ENCODE measurements at places on chromosomes 6 and 20. TPM values are rescaled to one million over a fixed set of nuclear protein-coding genes. Genes with fewer than 3 reads are reported as not detected.

GRCh38 chr6:116924245-116924644 is 47.2 kb downstream of the RFX6 start:
- DNase-seq = no peak

DNA sequence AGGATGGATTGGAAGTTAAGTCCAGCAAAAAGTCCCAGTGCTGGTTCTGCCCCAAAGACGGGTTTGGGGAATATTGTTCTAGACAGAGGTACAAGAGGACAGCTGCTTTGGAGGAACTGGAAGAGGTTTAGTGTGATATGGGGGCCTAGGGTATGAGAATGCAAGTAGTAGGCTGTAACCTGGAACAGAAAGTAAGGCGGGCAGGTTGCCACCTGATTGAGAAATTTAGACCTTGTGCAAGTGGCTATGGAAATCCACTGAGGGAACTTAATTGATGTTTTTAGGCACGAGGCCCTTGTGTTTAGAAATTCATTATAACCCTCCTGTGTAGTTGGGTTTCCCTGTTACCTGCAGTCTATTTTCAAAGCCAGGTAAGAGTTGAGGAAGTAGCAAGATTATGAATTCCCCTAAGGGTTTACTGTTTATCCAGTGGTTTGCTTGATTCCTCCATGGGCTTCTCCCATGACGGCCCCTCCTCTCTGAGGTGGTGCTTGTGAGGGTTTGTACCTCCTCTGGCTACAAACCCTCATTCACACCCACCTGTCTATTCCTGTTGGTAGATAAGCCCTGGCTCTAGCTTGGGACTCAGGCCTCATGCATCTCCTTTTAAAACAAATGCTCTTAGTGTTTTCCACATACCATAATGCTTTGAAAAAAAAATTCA is 42.0 kb upstream of the BCAS1 start:
- no peak for DNase-seq

Gene DYNLT2
- polyA plus RNA-seq = 0.67 TPM

DNA sequence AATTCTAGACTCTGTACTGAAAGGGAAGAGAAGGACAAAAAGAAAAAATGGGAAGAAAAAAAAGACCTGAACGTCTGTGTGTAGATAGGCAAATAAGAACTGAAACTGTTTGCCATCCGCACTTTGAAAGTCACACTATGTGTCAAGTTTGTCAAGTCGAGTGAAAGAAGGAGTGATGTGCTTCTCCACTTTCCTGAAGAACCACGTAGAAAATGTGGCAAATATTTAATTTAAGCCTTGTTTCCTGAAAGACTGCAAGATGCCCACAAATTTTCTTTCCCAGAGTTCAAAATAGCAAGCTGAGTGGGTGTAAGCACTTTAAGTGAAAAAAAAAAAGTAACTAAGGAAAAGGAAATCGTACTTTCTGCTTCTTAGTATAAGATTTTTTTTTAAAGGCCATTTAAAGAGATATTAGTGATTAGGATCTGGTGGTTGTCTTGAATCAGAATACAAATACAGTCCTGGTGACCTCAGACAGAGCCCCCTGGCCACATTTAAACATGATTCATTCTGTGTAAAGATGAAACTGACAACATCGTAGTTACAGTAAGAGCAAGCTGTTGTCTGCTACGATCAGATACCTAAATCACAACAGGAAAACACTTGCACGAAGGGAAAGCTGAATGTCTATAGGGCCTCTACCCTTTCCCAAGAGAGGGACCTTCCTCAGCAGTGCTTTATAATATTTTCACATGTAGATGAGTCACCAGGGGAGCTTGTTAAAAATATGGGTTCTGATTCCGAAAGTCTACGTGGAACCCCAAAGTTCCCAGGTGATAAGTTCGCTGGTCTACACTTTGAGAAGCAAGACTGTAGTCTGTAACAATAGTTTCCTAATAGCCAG is 102.3 kb downstream of the HIVEP2 start:
- DNase-seq = no peak

DNA sequence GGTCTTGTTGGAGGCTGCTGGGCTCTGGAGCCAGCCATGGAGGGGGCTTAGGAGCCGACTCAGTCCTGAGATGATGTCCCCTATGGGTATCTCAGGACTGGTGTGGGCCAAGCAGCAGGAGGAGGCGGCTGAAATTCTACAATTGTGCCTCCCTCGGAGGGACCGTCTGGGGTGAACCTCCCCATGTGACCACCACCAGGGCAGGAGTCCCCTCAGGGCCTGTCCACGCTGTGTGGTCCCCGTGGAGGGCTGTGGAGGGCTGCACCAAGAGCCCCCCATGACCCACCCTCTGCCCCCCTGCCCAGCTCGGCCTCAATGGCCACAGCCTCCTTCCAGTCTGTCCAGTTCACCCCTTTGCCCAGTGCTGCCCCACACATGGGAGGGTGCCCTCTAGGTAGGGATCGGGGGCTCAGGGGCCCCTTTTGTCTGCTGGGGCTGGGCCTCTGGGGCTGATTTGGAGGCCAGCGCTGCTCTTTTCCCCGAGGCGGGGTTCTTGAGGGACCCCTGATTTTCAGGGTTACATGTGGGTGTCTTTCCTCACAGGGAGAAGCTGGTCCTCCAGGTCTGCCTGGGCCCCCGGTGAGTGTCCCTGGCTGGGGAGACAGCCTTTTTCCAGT is 1.2 kb downstream of the COL9A3 start:
- no peak for DNase-seq

GRCh38 chr6:2296781-2297180 is 51.4 kb upstream of the GMDS start:
- no peak for DNase-seq

Gene BPI
- not detected for polyA plus RNA-seq

GRCh38 chr6:28758046-28758817 is 165.6 kb downstream of the TRIM27 start:
- no peak for DNase-seq

- no peak for DNase-seq
Observed at GRCh38 chr6:7087066-7087465, 20.7 kb upstream of the RREB1 start.

DNA sequence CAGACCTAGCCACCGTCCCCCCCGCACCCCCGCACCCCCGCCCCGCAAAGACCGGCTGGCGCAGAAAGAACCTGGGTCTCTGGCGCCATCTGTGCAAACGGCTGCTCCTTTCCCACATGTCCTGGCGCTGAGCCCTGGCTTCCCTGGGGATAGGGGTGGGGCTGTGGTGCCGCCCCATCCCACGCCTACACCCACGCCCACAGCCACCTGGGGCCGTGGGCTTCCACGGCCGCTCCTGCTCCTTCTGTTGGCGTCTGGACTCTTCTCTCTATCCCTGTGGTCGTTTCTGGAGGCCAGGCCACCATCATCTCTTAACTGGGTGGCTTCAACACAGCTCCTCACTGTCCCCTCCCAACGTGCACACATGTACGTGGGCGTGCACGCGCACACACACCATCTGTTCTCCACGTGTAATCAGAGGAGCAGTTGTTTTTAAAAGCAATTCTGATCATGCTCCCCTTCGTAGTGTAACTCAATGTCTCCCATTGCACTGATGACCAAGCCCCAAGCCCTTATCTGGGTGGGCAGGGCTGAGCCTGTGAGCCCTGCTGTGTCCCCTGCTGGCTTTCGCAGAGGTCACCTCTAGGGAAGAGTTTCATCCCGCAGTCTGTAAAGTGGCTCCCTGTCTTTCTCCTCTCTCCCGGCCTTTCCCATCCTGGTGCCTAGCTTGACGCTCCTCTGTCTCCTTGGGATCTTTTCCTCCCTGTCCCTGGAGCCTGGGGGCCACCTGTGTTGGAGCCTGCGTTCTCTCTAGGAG is 31.9 kb upstream of the FAM83D start:
- no peak for DNase-seq

DNA sequence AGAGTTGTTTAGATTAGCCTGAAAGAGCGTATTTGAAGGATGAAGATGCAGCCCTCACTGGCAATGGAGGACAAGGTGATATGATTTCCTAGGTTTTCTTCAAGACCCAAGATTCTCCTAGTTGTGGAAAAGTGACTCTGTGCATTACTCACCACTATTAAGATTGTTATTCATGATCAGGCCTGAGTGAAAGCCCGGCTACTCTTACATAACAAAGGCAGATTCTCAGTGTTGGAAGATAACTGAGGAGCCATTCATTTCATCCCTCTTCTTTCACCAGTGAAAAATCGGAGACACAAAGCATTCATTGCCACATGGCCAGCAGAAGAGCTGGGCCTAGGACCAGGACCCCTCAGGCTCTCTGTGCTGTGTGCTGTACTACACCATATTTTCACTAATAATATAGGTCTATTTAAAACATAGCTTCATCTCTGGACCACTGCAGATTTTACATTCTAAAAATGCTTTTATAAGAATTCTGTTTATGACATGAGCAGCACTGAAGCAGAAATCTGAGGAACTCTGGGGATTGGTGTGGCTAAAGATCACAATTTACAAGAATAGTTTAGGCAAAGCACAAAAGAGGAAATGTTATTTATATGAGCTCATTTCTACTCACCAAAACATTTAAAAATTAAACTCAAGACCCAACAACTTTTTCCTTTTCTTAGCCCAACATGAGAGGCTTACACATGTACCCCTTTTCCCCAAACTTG is 181.9 kb upstream of the CCN2 start:
- no peak for DNase-seq

DNA sequence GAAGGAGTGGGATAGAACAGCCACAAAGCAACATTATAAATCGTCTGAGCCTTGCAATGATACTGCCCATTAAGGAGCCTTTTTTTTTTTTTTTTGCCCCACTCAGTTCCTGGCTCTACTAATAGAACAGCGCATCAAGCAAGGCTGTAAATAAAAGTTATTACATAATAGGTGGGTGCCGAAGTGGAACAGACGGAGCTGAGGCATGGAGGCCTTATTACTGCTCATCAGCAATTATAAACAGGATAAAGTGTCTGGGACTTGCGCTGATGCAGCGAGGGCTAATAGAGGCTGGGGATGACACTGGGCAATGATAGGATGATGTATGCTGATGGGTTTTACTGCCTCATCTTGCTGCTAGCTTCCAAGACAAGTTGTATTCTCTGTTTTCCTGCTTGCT is 272.1 kb downstream of the ZFAND3 start:
- DNase-seq = no peak

Gene MAK
- polyA plus RNA-seq = 0.04 TPM

DNA sequence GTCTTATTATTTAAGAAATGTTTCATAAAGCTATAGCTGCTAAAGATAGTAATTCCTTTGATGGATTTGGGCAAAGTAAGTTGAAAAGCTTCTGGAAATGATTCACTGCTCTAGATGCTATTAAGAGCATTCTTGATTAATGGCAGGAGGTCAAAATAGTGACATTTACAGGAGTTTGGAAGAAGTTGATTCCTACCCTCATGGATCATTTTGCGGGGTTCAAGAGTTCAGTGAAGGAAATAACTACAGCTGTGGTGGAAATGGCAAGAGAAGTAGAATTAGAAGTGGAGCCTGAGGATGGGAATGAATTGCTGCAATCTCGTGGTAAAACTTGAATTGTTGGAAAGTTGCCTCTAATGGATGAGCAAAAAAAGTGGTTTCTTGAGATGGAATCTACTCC is 316.1 kb downstream of the UTRN start:
- DNase-seq = no peak

DNA sequence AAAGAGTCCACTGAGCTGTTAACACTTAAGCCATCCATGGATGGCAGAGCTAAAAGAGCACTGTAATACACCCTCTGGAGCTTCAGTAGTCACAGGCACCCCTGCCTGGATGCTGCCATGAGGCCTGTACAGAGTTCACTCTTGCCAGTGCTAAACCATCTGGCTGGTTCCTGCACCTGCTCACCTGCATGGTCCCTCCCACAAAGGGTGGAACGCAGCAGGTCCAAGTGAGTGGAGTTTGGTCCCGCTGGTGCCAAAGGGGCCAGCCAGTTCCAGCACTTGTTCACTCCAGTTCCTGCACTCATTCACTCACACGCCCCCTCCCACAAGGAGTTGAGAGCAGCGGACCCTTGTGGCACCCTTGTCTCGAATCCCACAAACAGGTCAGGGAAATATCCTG is 503.5 kb downstream of the HACE1 start:
- DNase-seq = no peak

Gene HLA-DQA2
- polyA plus RNA-seq = not detected

DNA sequence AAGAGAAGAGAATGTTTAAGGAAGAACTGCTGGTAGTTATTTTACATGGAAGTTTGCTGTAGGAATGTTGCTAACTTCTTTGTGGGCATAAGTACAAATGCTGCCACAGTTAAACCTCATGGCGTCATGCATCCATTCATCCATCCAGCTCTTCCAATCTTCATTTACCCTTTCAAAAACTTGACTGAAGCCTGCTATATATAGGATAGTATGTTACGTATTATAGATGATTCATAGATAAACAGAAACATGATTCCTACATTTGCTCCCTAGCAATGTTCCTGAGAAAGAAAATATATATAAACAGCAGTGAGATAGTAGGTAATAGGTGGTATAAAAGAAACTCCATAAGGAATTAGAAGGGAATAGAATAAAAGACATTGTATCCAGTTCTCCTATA is 93.7 kb downstream of the NDUFAF5 start:
- DNase-seq = no peak

Gene CDSN
- 0.15 TPM for polyA plus RNA-seq

DNA sequence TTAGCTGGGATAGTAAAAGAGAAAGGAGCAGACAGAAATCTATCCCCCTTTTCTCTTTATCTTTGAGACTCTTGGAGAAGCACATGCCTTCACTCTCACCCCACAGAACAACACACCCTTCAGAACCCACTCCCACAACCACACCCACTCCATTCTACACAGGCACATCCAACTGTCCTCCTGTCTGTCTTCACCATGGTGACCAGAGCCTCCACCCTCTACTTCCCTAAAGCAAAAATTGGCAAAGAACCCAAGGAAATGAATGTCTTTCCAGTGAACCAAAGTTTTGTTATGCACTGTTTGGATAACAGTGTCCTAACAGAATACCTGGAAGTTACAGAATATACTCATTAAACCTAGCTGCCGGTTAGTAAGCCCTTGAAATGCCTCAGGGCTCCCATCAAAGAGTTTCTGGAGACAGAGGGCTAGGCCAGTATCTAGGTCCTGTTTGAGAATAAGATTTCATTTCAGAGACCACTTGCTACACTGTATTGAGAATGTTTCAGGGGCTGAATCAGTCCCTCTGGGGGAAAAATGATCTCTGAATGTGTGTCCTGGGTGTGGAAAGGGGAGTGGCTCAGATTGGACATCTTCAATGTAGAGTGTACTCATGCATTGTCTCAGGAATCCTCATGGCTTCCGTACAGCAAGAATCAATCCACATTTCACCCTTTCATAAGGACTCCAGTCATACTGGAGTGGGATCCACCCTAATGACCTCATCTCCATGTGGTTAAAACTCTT is 101.1 kb downstream of the LY86 start:
- no peak for DNase-seq

DNA sequence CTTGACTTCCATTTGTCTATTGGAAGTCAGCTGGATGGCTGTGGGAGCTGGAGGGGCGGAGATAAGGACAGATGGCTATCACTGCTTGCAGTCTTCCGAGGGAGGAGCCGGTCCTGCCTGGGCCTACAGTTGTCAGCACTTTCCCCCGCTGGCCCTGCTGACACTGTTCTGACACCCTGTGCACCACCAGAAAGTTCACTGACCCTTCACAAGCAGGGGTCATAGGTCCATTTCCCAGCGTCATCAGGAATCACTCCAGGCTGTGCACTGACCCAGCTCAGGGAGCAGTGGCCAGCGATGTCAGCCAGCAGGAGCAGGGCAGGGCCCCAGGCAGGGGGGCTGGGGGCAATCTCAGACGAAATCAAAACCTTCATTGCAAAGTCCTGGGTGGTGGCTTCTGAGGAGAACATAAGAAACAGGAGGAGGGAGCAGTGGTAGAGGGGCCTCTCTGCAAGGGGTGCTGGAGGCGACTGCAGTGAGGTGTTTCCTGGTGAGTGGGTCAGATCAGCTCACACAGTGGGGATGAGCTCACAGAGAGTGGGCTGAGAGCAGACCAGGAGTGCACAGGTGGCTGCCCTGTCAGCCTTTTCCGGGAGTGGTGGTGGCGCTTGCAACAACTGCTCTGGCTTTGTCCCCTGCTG is 26.5 kb upstream of the PLEKHG1 start:
- DNase-seq = peak; percentile 35

Gene SLC52A3
- 1.7 TPM for polyA plus RNA-seq
